ENCODE measurements at places on chromosomes 5 and 9. TPM values are rescaled to one million over a fixed set of nuclear protein-coding genes. Genes with fewer than 3 reads are reported as not detected.
A peak's percentile ranks its signal among the peaks of the same experiment; 100 is the strongest.

- DNase-seq, result no peak
Observed at GRCh38 chr5:138287246-138287645, 12.8 kb upstream of the GFRA3 start.

DNA sequence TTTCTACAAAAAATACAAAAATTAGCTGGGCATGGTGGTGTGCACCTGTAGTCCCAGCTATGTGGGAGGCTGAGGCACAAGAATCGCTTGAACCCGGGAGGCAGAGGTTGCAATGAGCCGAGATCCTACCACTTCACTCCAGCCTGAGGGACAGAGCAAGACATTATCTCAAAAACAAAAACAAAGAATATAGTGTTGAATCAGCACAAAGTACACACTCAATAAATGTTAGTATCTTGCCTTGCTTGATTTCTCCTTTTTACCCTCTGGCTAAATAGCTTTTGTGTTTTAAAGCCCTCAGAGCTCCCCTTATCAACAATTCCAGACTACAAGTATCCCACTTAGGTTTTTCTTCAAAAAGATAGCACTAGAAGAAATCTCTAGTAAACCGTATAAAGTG lies 37.5 kb upstream of the CCNG1 start:
- DNase-seq, result no peak

The DIPK1B gene
- 35.3 TPM for total RNA-seq

- DNase-seq, result no peak
Observed at GRCh38 chr9:3647652-3648051, 121.9 kb upstream of the RFX3 start.

GRCh38 chr5:145941096-145941447 lies 4.7 kb downstream of the SH3RF2 start:
- no peak for DNase-seq

- DNase-seq, result no peak
Observed at GRCh38 chr9:16321461-16322119, 548.9 kb downstream of the BNC2 start.

DNA sequence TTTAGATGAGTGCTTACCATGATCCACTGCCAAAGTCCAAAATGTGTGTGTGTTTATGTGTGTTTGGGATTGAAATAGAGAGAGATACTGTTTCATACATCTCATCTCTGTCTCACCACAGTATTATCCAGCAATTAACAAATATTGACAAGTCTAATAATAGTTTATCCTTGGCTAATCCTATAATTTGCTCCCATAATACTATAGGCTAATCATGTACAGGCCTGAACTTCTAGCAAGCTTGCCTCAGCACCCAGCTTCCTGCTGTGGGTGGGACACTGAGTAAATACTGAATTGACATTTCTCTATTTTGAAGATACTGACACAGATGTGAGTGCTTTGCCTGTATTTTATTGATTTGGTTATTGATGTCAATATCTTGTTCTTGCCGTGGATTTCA lies 35.3 kb upstream of the KCNV2 start:
- DNase-seq, result no peak

- DNase-seq, result no peak
Observed at GRCh38 chr9:105244734-105245028, 230 bp downstream of the SLC44A1 start.

The PPP1R26 gene
- 32.7 TPM for total RNA-seq

DNA sequence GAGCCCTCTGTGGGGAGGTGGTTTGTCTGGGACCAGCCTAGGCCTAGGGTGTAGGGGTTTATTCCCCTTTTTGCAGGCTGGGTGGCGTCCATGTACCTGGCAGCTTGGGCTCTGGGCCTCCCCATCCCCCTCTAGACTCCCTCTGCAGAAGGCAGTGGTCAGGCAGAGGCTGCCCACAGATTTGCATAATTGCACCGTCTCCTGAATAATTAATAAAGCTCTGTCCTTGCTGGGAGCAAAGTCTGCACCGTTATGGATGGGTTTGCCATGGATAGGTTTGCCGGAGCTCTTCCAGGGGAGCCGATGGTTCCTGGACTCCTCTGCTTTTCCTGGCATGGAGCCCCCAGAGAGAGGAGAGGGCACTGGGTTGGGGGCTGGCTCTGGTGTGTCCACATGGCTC lies 60.4 kb downstream of the DAB2IP start:
- no peak for DNase-seq

DNA sequence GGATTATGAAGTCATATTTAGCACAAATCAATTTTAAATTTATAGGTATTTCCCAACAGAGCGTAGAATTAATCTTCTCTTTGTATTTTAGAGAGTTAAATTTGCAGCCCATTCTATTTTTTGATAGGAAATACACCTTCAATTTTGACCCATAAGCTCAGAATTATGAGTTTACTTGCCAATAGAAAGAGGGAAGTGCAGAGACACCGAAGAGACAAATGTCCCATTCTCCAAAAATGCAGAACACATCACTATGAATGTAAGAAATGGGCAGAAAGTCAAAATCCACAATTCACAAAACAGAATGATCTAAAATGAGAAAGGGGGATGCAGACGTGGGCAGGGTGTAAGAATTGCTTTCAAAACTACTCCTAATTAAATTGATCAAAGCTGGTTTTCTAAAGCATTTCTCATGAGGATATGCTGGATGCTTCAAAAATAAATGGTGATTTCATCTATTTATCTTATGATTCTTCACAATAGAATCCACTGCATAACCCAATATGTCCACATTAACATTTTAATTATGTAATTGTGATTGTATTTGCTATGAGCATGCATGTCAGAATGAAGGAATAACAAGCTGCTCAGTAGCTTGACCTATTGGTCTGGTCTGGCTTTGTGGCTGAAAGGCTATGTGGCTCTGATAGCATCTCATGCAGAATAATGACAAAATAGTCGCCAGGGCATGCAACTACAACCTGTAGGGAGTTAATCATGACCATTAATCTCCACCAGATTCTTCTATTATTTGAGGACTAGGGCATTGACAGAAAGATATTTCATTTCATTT lies 550.1 kb upstream of the CDH18 start:
- no peak for DNase-seq

The OR1J2 gene
- total RNA-seq, result not detected

The SVEP1 gene
- 0.36 TPM for total RNA-seq

The NOTCH1 gene
- total RNA-seq, result 60.9 TPM

DNA sequence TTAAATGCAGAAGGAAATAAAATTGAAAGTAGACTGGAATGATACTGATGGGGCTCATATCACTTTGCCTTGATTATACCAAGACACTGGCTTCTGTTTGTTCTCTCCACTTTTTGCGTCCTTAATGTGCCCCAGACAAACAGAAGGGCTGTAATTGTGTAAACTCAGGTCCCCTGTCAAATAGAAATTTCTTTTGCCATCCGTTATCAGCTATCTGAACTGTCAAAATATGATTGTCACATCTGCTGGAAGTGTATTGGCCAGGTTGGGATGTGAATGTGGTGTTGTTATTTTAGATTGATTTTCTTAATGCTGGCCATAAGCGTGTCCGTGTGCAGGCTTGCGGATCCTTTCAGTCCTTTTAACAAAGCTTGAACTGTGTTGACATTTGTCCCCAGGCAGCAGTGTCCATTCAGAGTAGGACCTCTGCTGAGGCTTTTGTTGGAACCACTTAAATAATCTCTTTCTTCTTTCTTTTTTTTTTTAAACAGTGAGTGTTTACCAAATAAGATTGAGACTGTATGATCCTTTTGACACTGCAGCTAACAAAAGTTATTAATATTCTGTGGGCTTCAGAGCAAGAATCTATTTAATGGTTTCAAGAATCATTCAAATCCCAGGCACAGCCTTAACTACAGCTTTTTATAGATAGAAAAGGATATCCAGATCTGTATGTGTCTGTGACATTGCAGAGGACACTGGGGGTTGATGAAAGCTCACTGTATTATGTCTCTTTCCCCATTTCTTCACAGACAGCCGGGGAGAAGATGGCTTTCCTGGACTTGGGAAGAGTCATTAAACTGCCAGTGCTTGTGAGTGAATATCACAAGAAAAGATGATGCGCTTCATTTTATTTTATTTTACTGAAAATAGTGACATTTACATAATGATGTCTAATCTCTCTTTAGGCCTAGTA lies 171.7 kb downstream of the ZNF608 start:
- no peak for DNase-seq

GRCh38 chr5:156328161-156328560 lies 1.2 kb downstream of the SGCD start:
- no peak for DNase-seq

- no peak for DNase-seq
Observed at GRCh38 chr9:112894041-112894440, 3.4 kb upstream of the SLC46A2 start.

DNA sequence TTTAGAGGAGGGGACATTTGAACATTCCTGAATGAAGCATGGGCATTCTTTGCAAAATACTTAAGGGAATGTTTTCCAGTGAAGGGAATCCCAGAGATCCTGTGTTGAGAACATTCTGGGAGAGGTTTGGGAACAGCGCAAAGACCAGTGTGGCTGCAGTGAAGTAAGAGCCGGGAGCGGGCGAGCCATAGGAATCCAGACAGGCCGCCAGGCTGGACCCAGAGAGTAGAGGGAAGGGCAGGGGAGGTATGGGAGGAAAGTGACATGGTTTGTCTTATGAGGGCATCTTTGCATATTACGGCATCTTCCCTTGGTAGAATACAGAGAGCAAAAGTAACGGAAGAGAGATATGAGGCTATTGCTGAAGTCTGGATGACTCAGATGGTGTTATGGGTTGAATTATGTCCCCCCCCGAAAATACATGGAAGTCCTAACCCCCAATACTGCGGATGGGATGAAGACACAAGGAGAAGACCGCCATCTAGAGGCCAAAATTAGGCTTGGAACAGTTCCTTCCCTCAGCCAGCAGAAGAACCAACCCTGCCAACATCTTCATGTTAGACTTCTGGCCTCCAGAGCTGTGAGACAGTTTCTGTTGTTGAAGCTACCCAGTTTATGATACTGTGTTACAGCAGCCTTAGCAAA lies 268.2 kb downstream of the MAST4 start:
- DNase-seq, result no peak

DNA sequence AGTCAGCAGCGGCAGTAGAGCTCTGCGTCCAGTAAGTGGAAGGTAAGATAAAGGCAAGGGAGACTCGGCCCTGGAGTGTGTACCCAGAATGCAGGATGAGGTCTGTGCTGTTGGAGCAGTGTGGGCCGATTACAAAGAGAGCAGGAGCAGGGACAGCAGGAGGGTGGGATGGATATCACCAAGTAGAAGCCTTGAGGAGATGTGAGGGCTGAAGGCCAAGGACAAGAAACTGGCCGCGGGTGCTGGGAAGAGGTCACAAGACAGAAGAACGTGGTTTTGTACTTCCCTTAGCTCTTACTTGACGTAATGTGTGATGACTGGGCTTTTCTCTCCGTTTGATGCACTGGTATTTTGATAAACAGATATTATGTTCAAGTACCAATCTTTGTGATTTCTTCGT lies 43.7 kb downstream of the OR2V1 start:
- no peak for DNase-seq

GRCh38 chr9:5518937-5519319 lies 8.6 kb downstream of the PDCD1LG2 start:
- no peak for DNase-seq

DNA sequence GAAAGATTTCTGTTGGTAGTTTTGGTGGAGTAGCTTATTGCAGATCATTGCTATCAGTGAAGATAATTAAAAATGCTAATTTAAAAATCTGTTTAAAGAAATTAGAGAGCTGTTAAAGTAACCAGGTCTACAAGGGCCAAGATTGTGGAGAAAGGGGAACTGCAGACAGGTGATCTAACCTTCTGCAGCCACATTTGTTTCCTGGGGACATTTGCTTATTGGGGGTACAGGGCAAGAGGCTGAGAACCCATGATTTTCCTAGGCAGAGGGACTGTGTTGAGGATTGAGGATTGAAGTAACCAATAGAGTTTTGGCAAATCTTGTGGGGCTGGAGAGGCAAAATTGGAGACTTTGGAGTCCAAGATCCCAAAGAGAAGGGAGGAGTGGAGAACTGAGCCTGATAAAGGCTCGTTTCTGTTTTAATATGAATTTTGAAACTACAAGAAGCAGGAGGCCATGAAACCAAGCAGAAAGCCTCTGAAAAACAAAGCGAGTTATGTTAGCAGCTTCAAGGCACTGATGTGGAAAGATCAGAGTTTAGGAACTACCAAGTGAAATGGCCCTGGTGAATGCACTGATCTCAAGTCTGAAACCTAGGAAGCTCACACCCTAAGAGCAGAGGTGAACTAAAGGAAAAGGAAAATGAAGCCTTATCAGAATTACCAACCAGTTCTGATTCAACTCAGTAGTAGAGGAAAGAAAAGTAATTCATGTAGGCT lies 219.8 kb upstream of the C9orf72 start:
- DNase-seq, result no peak

The CMBL gene
- total RNA-seq, result 30.9 TPM

The ZCCHC7 gene
- total RNA-seq, result 28.5 TPM

GRCh38 chr5:62969409-62970120 lies 390.9 kb downstream of the LRRC70 start:
- no peak for DNase-seq

The EGFLAM gene
- total RNA-seq, result 0.24 TPM

DNA sequence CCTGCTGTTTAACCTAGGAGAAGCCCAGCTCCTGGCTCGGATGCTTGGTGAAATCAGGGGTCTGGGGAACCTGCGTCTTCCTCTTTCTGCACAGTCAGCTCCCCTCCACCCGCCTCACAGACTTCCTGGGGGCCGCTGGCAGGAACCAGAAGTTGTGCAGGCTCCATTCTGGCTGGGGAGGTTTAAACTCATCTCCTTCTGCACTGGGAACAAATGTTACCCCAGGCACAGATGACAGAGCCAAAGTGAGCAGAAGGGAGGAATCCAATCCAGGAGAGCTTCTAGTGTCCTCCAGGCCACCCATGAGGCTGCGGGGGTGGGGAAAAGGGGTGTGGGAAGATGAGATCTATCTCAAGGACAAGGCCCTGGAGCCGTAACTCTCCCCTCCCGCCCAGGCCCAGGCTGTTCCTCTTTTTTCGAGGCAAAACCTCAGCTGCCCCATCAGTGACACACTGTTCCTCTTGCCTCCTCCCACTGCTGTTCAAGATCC lies 31.2 kb downstream of the KCNMB1 start:
- no peak for DNase-seq

DNA sequence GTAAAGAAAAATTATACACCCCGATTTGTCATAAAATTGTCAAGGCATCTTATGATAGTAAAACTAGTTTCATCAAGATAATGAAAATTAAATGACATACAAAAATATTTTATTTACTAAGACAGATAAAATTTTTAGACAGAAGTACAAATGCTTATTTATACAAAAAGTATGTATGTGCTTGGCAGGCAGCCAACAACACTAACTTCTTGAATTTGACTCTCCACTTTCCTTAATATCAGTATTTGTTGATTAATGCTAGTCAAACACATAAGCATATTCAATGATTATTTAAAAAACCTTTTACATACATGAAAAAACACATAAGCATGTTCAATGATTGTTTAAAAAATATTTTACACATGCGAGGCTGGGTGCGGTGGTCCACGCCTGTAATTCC lies 1079.9 kb upstream of the CDH6 start:
- DNase-seq, result no peak

DNA sequence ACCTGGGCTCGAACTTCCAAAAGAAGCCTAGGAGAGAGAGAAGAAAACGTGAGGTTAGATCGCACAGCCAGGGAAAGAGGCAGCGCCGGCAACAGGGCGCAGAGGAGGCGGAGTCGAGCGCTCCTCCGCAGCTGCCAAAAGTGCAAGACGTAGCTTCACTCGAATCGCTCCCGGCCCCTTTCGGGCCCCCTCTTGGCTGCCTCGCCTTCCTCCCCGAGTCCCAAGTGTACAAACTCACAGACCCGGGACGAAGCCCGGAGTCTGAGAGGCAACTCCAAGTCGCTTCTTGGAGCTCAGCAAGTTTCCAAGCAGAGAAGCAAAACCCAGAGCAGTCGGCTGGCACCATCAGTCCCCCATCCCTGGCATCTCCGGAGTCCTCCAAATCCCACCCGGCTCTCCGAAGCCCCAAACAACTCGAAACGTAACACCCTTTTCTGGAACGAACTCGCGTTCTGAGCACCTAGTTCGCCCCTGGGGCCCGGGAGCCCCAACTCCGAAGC lies 1.2 kb downstream of the MIER3 start:
- DNase-seq, result peak; percentile 72

The C9orf153 gene
- 0.65 TPM for total RNA-seq
